ENCODE measurements at places on chromosomes 6 and 20.

GRCh38 chr20:46721476-46721875 is 12.0 kb downstream of the SLC2A10 start:
- DNase-seq = no peak

DNA sequence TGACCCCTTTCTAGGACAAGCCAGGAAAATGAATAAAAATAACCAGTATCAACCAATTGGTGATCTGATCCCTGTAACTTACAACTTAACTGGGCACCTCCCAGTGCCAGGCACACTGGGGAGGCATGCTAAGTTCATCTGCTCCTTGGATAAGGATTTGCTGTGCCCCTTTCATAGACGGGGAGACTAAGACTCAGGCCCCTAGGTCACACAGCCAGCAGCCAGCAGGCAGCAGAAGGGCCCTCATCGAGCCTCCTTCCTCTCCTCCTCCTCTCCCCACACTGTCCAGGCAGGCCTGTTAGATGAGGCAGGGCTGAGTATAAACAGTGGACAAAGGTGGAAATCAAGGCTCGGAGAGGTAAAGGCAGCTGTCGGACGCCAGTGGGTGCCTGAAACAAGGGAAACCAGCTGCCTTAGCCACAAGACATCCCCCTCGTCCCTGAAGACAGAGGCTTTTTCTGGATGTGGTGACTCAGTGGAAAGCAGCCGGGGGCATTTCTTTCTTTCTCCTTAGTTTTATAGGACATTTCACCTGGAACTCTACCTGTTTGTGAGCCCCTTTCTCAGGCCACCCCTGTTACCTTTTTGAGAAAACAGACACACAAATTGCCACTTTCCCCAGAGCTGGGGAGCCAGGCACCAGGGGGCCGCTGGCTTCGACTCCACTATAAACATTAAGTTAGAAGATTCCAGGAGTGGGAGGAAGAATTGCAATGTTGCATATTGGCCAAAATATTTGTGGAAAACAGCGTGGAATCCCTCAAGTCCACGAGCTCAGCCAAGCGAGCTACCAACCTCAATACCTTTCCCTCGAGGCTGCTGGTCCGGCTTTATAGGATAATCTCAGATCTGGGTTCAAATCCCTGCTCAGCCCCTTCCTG is 166.0 kb downstream of the PREX1 start:
- DNase-seq = no peak

DNA sequence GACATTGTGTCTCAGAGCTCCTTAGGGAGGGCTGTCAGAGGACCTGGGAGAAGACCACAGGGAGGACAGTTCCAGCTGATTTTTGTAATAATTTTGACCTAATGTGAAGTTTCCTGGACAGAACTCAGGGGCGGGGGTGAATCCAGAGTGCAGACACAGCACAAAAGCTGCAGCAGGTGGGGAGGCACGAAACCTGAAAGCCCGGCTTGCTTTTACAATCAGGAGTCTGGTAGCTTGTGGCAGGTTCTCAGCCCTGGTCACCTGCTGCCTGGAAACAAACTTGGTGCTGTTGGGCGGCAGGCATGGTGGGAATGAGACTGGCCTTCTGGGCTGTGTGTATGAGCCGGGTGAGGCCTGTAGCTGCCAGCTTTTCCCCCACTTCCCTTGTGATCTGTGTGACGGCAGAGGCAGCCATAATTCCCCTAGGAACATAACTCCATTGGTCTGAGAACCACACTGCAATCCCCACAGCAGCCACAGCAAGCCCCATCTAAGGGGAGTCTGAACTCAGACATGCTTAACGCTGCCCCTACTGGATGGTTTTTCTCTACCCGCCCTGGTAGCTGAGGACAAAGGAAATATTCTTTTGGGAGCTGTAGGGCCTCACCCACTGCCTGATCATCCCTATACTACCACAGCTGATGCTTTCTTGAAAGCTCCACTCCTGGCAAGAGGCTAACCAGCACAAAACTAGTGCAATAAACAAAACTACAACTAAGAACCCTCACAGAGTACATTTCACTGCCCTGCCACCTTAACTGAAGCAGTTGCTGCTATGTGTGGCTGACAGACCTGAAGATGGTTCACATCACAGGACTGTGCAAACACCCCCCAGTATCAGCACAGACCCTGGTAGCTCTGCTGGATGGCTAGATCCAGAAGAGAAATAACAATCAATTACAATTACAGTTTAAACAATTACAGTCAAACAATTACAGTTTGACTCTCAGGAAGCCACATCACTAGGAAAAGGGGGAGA is 1055.1 kb upstream of the GJE1 start:
- no peak for DNase-seq

DNA sequence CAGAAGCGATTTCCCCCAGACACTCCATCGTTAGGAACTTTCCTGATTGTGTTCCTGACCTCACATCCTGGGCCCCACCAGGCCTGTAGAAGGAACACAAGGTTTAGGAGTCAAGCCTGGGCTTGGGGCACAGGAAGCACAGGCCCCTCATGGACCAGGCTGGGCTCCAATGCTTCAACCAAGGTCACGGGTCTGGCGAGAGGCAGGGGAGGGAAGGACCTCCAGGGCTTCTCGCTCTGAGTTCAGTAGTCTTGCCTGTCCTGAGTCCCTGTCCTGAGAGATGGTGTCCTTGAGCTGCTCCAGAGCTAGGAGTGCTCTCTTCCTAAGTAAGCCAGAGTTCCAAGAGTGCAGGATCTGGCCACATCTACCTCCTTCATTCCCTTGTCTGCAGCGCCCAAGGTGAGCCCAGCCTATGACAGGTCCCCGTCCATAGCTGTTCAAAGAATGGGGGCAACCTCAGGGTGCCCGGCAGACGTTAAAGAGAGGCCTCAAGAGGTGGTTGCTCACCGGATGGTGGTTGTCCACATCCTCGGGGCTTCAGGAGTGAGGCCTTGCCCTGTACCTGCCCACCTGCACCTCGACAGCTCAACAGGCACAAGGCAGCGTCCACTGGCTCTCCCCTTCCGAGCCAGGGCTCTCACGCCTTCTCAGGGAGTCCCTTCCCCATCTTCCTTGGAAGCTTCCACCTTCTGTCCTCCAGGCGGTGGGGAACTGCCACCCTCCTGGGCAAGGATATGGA is 1.6 kb upstream of the TUBB1 start:
- no peak for DNase-seq

DNA sequence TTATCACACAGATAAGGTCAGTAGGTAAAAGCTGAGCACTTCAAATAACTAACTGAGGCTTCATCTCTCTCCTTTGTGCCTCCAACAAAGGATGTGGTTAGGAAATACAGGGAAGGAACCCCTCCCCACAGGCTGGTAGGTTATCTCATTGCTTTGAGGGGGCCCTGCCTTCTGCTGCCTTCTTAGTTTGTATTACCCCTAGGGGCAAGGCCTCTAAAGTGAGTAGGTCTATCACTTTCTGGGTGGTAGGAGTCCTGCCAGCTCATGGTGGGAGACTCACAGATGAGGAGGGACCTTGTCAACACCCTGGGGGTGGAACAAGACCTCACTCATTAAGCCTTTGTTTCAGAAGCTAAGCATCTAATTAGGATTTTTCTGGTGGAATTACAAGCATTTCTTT is 34.6 kb downstream of the EDN1 start:
- no peak for DNase-seq

- DNase-seq = no peak
Observed at GRCh38 chr6:114304304-114304887, 38.4 kb downstream of the HS3ST5 start.

DNA sequence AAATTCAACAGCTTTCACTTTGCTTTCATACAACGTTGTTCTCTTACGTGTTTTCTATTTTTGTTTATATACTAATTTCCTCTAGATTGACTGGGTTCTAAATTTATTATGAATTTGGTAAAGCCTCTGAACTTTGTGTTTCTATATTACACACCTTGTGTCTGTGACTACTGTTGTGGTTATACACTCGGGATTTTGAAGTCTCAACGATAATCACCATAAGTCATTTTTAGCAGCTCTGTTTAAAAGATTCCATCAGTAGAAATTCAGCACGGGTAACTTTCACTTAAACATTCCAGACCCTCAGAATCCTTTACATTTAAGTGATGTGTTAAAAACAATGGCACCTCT is 31.8 kb upstream of the HBS1L start:
- no peak for DNase-seq

GRCh38 chr6:133584823-133585222 is 304.1 kb upstream of the TCF21 start:
- DNase-seq = no peak

GRCh38 chr6:106630366-106630765 is 988 bp downstream of the QRSL1 start:
- DNase-seq = no peak

- no peak for DNase-seq
Observed at GRCh38 chr6:137316626-137317025, 97.4 kb upstream of the IFNGR1 start.

DNA sequence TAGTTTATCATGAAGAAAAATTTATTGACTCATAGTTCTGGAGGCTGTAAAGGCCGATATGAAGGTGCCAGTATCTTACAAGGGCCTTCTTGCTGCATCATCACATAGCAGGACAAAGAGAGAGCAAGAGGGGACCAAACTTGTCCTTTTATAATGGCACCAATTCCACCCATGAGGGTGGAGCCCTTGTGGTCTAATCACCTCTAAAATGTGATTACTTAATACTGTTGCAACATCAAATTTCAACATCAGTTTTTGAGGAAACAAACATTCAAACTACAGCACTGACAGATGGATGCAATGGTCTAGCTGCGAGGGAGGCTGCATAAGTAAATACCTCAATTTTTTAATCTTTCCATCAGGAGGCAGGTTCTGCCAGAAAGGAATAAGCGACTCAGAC is 76.7 kb upstream of the LAMA2 start:
- no peak for DNase-seq

- no peak for DNase-seq
Observed at GRCh38 chr6:89439014-89439413, 6.1 kb downstream of the ANKRD6 start.

DNA sequence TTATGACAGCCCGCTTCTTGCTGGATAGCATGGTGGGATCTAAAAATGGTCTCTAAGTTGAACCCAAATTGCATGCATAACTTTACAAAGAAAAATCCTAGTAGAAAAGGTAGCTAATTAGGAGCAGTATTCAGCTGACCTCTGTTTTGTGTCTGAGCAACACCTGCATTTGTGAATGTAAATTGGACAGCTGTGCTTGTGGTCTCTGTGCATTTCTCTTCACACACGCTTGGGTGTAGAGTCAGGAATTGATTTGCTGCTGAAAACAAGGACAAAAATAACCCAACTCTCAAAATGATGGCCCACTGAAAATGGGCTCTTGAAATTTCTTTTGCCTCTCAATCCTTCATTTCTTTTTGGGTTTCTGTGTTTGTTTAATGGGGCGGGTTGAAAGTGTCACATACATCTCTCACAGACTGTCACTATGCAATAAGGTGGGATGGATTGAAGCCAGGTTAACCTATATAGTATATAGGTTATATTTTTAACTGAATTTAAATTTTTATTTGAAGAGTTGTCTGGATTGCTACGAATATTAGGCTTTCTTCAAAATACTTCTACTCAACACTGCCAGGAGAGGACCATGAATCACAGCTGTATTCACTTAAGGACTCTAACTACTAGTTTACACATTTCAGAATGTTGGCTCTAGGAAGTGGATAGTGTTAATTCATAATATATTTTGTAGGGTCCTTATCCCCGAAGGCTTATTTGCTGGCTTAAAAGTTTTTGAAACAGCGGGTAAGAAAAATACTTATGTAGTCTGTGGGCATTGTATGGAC is 46.5 kb downstream of the SOBP start:
- no peak for DNase-seq

GRCh38 chr20:50052550-50053361 is 60.2 kb downstream of the UBE2V1 start:
- no peak for DNase-seq

DNA sequence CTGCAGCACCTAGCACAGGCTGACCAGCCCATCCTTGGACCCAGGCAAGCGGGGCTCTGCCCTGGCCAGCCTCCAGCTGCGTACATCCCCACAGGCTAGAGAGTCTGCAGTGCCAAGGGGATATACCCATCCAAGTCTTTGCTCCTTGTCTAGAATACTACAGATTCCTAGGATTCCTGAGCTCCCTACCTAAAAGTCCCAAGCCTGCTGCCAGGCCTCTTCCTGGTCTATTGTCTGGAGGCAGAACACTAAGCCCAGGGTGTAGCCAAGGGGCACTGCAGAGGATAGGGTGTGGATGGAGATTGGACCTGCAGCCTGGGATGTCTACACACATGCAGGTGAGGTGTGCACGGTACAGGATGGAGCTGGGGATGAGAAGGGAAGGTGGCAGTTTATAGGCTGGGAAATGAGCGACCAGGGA is 90.0 kb upstream of the SIRPA start:
- DNase-seq = no peak

GRCh38 chr6:6869094-6869493 is 238.7 kb upstream of the RREB1 start:
- no peak for DNase-seq

DNA sequence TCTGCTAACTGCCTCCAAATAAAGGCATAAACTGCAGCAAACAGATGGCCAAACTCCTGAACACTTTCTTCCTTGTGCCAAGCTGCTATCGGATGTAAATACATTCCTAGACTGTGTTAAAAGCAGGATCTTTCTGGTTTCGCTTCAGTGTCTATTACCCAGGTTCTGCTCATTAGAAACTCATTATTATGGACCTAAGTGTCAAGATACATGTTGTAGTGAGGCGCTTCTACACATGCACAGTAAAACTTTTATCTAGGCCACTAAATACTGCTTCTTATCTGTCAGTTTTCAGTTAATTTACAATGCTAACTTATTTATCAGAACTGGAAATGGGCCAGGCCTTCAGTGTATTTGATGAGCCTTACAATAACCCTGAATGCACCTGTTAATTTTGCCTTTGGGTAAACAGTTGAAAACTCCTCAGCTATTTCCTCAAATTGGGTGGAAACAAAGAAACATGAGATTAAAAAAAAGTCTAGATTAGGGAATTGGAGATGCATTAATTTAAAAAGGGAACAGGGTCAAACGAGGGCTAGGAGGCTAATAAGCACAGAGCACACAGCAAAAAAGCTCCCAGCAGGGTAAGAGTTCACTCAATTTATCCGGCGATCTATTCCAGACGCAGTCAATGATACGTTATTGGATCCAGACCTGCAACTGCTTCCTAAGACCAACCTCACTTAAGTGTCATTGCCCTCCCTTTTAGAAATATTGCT is 240.6 kb downstream of the FOXC1 start:
- no peak for DNase-seq

DNA sequence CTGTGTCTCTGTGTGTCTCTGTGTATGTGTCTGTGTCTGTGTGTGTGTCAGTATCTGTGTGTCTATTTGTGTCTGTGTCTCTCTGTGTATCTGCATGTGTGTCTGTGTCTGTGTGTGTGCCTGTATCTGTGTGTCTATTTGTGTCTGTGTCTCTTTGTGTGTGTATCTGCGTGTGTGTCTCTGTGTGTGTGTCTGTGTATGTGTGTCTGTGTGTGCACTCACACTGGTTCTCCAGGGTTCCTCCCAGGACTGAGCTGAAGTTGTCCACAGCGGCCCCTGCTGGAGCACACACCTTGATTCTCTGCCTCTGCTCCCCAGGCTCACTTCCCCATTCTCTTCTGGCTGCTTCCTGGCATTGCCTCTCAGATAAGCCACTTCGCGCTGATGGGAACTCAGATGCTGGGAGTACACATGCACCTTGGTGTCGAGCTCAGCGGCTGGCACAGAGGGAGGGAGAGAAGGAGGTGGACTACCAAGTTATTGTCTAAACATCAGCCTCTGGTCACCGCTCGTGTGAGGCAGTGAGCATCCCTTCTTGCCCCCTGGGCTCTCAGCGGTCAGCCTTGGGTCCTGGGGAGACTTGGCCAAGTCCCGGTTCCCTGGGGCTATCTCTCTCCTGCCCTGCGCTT is 104.9 kb upstream of the NXT1 start:
- no peak for DNase-seq

GRCh38 chr6:159194421-159194820 is 25.2 kb downstream of the FNDC1 start:
- DNase-seq = no peak

Measured in natural killer cell treated with Interleukin-12 subunit alpha and Interleukin-12 subunit beta and Interleukin-15 and Interleukin-18, amount 100 ng/mL, for 72 hours (primary cell).